GM12891 (cell line): ENCODE measurements at places on chromosomes 5 and 9.

DNA sequence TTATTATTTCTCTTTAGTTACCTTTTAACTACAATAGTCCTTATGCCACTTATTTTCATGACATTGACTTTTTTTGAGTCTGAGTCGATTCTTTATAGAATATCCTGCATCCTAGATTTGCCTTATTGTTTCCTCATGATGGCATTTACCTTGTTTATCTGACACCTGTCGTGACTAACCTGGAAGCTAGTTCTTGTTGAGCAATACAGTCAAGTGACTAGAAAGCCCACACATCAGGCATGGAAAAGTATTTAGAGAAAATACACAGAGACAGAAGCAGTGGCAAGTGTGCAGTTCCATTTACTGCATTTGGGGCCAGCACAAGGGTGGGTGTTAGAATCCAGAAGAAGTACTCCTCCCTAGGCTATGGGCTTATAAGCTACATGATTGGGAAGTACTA, 97.8 kb downstream of the ERMP1 start:
- no peak for DNase-seq

DNA sequence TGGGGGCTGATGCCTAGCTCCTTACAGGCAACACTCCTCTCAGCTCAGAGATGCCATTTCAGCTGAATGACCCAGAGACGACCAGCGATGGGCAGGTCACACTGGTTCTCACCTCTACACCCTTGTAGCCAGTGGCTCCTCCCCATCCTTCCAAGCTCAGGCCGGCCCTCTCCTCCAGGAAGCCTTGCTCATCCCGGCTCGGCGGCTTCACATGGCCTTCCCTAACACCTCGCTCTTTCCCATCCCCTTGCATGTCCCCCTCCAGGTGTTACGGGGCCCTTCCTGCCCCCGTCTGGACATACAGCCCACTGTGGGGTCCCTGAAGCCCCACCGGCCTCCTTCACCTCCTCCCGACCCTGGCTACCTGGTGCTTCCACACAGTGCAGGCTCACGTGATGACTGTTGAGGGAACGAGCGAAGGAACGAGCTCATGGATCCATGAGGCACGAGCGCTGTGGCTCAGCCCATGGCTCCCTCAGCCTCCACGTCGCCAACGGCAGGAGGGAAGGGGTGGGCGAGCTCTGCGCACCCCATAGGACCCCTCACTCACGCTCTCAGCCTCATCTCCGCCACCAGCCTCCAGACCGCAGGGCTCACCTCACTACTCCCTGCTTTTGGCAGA, 45.7 kb downstream of the SARDH start:
- no peak for DNase-seq

DNA sequence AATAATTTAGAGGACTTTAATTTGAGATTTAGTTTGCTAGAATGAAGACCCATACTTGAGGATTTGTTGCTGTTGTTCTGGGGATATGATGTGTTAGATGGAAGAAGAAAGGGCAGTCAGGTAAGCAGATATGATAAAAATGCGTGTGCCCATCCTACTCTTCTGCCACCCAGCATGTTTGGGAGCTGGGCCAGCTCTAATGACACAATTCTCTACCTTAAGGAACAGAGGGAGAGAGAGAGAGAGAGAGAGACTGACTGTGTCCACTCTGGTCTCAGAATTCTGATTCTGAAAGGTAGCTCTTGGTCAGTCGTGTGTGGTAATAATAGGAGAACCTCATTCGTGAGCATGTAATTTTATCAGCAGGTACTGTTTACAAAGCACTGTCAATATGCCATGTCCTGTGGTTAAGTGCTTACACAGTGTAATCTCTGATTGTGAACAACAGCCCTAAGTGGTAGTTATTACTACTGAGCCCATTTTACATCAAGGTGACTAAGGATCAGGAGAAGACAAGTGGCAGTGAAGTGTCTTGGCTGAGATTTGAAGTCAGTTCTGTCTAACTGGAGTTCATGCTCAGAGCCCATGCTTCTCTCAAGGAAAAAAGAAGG, 307.4 kb upstream of the SEMA6A start:
- DNase-seq, result no peak

- no peak for DNase-seq
Observed at GRCh38 chr5:3202570-3202969, 393.1 kb upstream of the IRX1 start.

DNA sequence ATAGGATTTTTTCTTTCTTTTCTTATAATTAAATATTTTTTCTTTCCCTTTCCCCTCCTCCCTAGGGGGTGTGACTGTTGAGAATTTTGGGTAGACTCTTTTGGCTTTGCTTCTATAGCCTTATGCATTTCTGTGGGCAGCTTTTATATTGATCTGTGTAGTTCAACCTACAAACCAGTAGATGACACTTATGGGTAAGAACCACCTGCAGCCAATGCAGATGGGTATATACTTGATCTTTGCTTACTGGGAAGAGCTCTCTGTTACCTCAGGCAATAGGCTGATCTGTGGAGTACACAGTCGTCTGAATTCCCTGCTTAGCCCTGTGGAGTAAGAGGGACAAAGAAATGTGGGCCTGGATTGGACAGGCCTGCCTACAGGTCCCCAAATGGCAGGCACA, 102.7 kb upstream of the STARD4 start:
- no peak for DNase-seq

GRCh38 chr5:180208435-180209081, 453 bp downstream of the RASGEF1C start:
- peak; percentile 44 for DNase-seq

- DNase-seq, result no peak
Observed at GRCh38 chr5:142612494-142613270, 73.2 kb downstream of the FGF1 start.

DNA sequence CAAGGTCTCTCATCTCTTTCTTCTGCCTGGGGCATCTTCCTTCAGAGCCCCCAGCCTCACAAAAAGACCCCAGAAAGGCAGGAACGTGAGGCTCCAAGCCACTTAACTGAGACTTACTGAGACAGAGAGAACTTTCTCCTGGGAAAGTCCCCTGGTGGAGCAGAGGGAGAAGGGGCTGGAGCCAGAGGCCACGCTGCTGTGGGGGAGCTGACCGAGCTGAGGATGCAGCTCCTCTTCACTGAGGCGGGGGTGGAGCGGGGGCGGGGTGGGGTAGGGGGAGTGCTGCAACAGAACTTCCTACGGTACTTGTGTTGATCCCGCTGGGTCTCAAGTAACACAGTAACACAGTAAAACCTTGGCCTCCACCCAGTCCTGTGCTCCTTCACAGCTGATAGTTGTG, 204.0 kb downstream of the FSTL4 start:
- DNase-seq, result no peak

DNA sequence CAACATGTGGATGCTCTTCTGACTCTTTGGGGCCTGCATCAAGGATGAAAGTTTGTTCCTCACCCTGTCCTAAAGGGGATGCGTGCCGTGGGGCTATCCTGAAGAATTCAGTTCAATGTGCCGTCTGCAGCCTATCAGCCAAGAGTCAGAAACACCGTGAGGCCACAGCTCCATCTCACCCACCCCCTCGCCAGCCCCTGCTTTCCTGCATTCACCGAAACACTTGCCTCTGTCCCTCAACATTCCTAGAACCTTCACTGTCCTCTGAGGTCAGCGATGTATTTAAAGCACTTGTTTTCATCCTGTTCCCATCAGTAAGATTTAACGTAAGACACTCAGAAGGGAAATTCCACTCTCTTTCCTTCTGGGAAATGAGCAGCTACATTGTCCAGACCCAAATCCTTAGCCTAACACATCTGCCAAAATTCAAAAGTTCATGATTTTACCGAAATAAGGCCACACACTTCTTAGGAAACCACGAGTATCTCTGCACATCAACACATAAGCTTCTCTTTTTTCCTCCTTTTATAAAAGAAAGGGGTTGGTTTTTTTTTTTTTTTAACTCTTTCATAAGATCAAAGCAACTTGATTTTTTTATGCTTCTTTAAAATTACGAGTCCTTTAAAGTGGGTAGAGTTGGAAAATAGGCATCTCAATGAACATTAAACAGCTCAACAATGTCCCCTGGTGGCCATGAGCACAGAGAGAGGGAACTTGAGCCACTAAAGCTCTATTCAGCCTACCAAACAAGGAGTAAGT, 100.7 kb downstream of the SUSD1 start:
- DNase-seq, result no peak

- DNase-seq, result no peak
Observed at GRCh38 chr5:170740551-170741205, 42.8 kb upstream of the GABRP start.

DNA sequence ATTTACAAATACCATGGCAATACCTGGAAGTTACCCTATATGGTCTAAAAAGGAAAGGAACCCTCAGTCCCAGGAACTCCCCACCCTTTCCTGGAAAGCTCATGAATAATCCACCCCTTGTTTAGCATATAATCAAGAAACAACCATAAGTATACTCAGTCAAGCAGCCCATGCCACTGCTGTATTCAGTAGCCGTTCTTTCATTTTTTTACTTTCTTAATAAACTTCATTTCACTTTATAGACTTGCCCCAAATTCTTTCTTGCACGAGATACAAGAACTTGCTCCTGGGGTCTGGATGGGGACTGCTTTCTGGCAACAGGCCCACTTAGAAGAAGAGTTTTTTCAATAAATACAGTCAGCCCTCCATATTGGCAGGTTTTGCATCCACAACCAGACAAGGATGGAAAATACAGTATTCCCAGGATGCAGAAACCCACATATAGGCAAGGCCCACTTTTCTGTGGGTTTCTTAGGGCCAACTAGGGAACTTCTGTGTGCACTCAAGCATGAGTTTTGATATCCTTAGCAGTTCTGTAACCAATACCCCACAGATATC, 2.8 kb upstream of the TBCA start:
- no peak for DNase-seq

GRCh38 chr5:132961887-132962286, 1.5 kb downstream of the AFF4 start:
- no peak for DNase-seq
